ENCODE measurements at places on chromosomes 1 and 21. TPM values are rescaled to one million over a fixed set of nuclear protein-coding genes. Genes with fewer than 3 reads are reported as not detected.

The PAX7 gene
- not detected for polyA plus RNA-seq

The AK5 gene
- polyA plus RNA-seq: 0.22 TPM

The GRHL3 gene
- polyA plus RNA-seq: 20.5 TPM

The SLC1A7 gene
- not detected for polyA plus RNA-seq

The S100A6 gene
- 5,801 TPM for polyA plus RNA-seq

The PLK3 gene
- polyA plus RNA-seq: 34.0 TPM

The TNFRSF1B gene
- polyA plus RNA-seq: 0.04 TPM

The TNFAIP8L2 gene
- polyA plus RNA-seq: not detected

The GPR161 gene
- 9.1 TPM for polyA plus RNA-seq

The LCE1C gene
- polyA plus RNA-seq: 1.8 TPM

GRCh38 chr1:182602935-182603645 lies 1.1 kb downstream of the RGS16 start:
- peaks cover 8% of the 10 kb centered on the region for H3K4me1 ChIP-seq
- H3K36me3 ChIP-seq: no peaks in the 10 kb centered on the region
- no peak overlapping the region for H3K27ac ChIP-seq
- H3K27me3 ChIP-seq: peaks cover 18% of the 10 kb centered on the region
- no peak overlapping the region for H3K4me3 ChIP-seq

- no peaks in the 10 kb centered on the region for H3K27me3 ChIP-seq
- H3K4me1 ChIP-seq: peaks cover 3% of the 10 kb centered on the region
- no peak overlapping the region for H3K27ac ChIP-seq
- no peak for DNase-seq
Observed at GRCh38 chr1:182248721-182249120, 142.9 kb downstream of the GLUL start.

DNA sequence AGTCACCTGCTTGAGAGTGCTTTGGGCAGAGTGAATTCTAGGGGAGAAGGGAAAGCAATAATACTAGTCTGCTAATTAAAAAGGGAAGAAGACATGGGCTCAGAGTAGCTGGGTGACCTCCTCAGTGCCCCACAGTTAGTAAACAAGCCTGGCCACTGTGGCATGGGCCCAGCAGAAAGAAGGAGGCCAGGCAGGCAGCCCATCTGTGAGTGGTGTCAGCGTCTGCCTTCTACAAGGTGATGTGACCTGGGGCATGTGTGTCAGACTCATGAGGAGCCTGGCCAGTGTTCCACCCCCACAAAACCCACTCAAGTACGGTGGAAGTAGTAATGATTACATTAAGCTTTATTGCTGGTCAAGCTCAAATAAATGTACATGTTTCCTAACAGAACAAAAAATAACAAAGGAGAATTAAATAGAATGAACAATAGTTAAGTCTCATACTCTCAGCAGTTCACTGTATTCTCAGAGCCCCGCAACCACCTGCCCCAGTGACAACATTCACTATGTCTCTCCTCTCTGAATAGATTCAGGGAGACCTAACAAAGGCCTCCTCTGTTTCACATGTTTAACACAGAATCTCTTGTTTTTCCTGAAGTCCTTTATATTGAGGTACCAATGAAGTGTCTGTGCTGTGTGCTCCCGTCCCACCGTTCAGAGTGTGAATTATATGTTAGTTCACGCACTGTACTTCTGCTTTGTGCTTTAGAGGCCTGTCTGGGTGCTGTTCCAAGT lies 32.5 kb downstream of the SLC22A15 start:
- H3K4me3 ChIP-seq: no peak overlapping the region
- no peak overlapping the region for H3K27ac ChIP-seq
- no peaks in the 10 kb centered on the region for H3K27me3 ChIP-seq
- DNase-seq: no peak

DNA sequence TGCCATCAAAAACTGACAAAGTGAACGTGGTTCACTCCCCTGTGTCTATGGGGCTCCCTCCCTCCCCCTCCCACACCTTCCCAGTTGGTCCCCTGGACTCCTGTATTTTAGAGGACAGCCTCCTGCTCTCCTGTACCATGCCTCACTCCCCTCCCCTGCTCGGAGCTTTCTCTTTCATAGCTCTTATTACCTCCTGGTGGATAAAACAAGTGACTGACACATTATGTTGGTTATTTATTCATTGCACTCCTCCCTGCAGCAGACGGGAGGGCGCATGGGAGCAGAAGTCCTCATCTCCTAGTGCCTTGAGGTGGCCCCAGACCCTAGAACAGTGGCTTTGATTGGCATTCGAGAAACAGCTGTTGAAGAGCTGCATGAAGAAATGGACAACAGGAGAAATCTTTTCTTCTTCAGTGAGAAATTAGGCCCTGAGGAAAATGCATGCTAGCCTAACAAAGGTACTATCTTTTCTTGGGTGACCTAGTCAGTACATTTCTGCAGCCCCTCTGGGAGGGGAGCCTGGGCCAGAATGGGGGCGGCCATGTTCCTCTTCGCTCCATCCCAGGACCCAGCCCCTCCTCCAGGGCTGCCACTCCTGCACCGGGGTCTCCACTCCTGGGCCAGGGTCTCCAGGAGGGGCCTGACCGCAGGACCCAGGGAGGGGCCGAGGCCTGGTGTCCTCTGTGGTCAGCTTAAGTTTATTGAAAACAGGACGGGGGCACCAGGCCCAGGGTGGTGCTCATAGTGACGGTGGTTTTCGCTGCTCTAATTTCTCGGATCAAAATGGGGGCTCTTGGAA lies 1.2 kb upstream of the TFF1 start:
- DNase-seq: no peak
- H3K4me3 ChIP-seq: no peak overlapping the region
- no peaks in the 10 kb centered on the region for H3K4me1 ChIP-seq
- H3K36me3 ChIP-seq: no peaks in the 10 kb centered on the region
- H3K27me3 ChIP-seq: no peaks in the 10 kb centered on the region
- no peak overlapping the region for H3K27ac ChIP-seq

GRCh38 chr1:208161005-208161404 lies 83.2 kb downstream of the PLXNA2 start:
- H3K27ac ChIP-seq: no peak overlapping the region
- no peaks in the 10 kb centered on the region for H3K27me3 ChIP-seq
- no peak for DNase-seq
- H3K4me1 ChIP-seq: peaks cover 1% of the 10 kb centered on the region

- H3K36me3 ChIP-seq: no peaks in the 10 kb centered on the region
- no peaks in the 10 kb centered on the region for H3K4me1 ChIP-seq
- no peak for DNase-seq
- H3K4me3 ChIP-seq: no peak overlapping the region
Observed at GRCh38 chr21:21111309-21111920, 113.2 kb downstream of the NCAM2 start.

DNA sequence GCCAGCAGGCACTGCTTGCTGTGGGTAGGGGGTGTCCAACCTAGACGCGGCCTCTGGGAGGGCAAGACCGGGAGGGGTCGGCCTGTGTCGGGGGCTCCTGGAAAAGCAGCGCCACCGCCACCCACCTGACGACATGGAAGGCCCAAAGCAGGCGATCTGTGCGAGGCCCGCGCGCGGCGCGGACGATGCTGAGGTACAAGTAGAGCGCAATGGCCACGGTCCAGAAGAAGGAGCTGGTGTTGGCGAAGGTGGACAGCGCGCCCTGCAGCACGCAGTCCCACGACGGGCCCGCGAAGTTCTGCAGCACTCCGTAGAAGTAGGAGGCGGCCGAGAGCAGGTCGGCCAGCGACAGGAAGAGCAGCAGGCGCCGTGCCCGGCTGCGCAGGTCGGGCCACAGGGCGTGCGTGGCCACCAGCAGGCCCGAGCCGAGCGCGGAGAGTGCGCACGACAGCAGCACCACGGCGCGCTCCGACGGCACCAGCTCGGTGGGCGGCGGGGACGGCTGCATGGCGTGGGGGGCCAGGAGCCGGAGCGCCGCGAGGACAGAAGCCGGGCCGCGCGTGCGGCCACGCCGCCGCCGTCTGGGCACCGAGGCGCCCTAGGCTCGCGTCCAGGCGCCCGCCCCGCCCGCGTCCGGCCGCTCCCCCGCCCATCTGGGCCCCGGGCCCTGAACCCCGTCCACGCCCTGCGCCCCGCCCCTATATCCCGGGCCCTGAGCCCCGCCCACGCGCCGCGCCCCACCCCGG lies at the start of gene GPR157:
Gene GPR157, minus strand, starts transcription at position 583 of the 746 bp plus-strand sequence. Its CDS starts 75 bp downstream, at position 508.
- H3K4me1 ChIP-seq: peaks cover 43% of the 10 kb centered on the region
- H3K4me3 ChIP-seq: peak within 1 kb of the TSS; percentile 92
- no peaks in the 10 kb centered on the region for H3K36me3 ChIP-seq
- peak within 1 kb of the TSS; percentile 63 for H3K27ac ChIP-seq
- no peaks in the 10 kb centered on the region for H3K27me3 ChIP-seq
- no peak for DNase-seq

- H3K4me3 ChIP-seq: no peak overlapping the region
- no peaks in the 10 kb centered on the region for H3K27me3 ChIP-seq
- no peaks in the 10 kb centered on the region for H3K4me1 ChIP-seq
- no peak overlapping the region for H3K27ac ChIP-seq
Observed at GRCh38 chr21:40531431-40532110, 315.4 kb downstream of the DSCAM start.

- H3K27ac ChIP-seq: peak overlapping the region; percentile 78
- no peaks in the 10 kb centered on the region for H3K27me3 ChIP-seq
- peak; percentile 98 for DNase-seq
- H3K4me3 ChIP-seq: peak overlapping the region; percentile 42
Observed at GRCh38 chr1:27299385-27300271, 22.3 kb upstream of the TMEM222 start.

- DNase-seq: no peak
- H3K4me1 ChIP-seq: no peaks in the 10 kb centered on the region
- H3K36me3 ChIP-seq: no peaks in the 10 kb centered on the region
- H3K27me3 ChIP-seq: no peaks in the 10 kb centered on the region
- no peak overlapping the region for H3K4me3 ChIP-seq
- no peak overlapping the region for H3K27ac ChIP-seq
Observed at GRCh38 chr1:189513091-189513490, 964.6 kb downstream of the BRINP3 start.

DNA sequence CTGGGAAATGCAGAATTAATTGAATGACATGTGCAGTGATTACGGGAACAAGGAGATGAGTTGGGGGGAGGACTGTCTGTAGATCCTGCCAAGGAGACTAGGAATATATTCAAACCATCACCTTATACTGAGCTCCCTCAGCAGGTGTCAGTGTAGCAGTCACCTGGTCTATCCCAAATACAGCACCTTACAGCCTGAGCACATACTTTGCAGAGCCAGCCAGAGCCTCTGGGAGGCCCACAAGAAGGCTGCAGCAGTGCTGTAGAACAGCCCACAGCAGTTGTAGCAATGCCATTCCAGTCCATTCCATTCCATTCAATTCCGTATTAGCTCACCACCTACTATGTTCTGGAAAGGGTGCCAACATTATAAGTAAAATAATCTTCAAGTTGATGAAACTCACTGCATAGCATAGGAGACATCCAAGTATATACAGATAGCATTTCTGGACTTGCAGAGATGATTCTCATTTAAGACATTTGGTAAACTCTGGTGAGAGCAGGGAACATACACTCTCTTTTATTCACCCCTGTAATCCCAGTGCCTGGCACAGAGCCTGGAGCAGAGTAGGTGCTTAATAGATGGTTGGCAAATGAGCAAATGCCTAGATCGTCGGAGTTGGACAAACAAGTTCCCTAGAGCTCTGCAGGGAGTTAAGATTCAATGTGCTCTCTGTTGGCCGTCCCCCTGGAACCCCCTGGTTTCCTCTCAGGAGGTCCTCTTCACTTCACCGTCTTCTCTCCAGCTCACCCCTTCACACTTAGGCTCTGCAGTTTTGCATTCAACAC lies 44.7 kb downstream of the KCNC4 start:
- H3K4me3 ChIP-seq: no peak overlapping the region
- no peaks in the 10 kb centered on the region for H3K36me3 ChIP-seq
- H3K27me3 ChIP-seq: no peaks in the 10 kb centered on the region
- no peak for DNase-seq
- peaks cover 11% of the 10 kb centered on the region for H3K4me1 ChIP-seq

- H3K4me3 ChIP-seq: no peak overlapping the region
- H3K4me1 ChIP-seq: peaks cover 47% of the 10 kb centered on the region
- DNase-seq: no peak
- H3K27me3 ChIP-seq: no peaks in the 10 kb centered on the region
- H3K36me3 ChIP-seq: peaks cover 8% of the 10 kb centered on the region
Observed at GRCh38 chr1:31004231-31004621, 61.3 kb downstream of the PUM1 start.

GRCh38 chr1:238611406-238611805 lies 720.7 kb upstream of the ZP4 start:
- no peaks in the 10 kb centered on the region for H3K27me3 ChIP-seq
- no peak for DNase-seq
- no peaks in the 10 kb centered on the region for H3K4me1 ChIP-seq
- H3K36me3 ChIP-seq: no peaks in the 10 kb centered on the region
- H3K27ac ChIP-seq: no peak overlapping the region

- H3K4me3 ChIP-seq: peak overlapping the region; percentile 58
- H3K27ac ChIP-seq: no peak overlapping the region
- peaks cover 35% of the 10 kb centered on the region for H3K27me3 ChIP-seq
Observed at GRCh38 chr1:156656806-156657740, 15.2 kb downstream of the BCAN start.

GRCh38 chr1:161069731-161070270 lies at the start of gene ARHGAP30:
Gene ARHGAP30 (minus strand): TSS chr1:161069891. CDS start chr1:161069624, 267 bp downstream.
- no peak within 1 kb of the TSS for H3K27ac ChIP-seq
- DNase-seq: no peak
- no peak within 1 kb of the TSS for H3K4me3 ChIP-seq
- H3K27me3 ChIP-seq: no peaks in the 10 kb centered on the region

- no peak overlapping the region for H3K4me3 ChIP-seq
- no peaks in the 10 kb centered on the region for H3K36me3 ChIP-seq
- no peaks in the 10 kb centered on the region for H3K27me3 ChIP-seq
- no peak for DNase-seq
- H3K4me1 ChIP-seq: no peaks in the 10 kb centered on the region
Observed at GRCh38 chr1:59229138-59229537, 67.8 kb upstream of the FGGY start.

- no peak overlapping the region for H3K4me3 ChIP-seq
- DNase-seq: no peak
- no peak overlapping the region for H3K27ac ChIP-seq
Observed at GRCh38 chr1:28933277-28933676, 18.9 kb downstream of the EPB41 start.

- H3K4me3 ChIP-seq: no peak overlapping the region
- H3K27ac ChIP-seq: no peak overlapping the region
- H3K27me3 ChIP-seq: no peaks in the 10 kb centered on the region
- no peak for DNase-seq
- no peaks in the 10 kb centered on the region for H3K36me3 ChIP-seq
Observed at GRCh38 chr1:235516862-235517446, 12.7 kb upstream of the B3GALNT2 start.

DNA sequence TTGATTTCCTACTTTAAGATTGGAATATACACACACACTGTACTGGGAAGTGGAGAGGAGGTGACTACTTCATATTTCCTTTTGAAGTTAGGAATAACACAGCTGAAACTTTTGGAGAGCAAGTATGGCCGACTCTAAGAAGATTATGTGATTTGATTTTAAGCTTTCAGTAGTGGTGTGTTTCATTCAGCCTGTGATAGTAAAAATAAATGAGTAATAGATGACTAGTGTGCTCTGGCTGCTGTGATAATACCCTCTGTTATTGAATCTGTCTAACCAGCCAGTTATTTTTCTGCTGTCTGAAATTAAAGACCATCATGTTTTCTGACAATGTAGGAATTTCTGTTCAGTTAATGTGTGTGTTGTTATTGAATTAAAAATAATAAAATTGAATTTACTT lies 48.3 kb downstream of the CTTNBP2NL start:
- no peak for DNase-seq
- peaks cover 12% of the 10 kb centered on the region for H3K4me1 ChIP-seq
- no peak overlapping the region for H3K4me3 ChIP-seq
- H3K27me3 ChIP-seq: no peaks in the 10 kb centered on the region
- peaks cover 9% of the 10 kb centered on the region for H3K36me3 ChIP-seq
